NCI-H748 treated with DMSO at 0.1 percent for 48 hours (cell line): ENCODE measurements at places on chromosomes 4 and X.

DNA sequence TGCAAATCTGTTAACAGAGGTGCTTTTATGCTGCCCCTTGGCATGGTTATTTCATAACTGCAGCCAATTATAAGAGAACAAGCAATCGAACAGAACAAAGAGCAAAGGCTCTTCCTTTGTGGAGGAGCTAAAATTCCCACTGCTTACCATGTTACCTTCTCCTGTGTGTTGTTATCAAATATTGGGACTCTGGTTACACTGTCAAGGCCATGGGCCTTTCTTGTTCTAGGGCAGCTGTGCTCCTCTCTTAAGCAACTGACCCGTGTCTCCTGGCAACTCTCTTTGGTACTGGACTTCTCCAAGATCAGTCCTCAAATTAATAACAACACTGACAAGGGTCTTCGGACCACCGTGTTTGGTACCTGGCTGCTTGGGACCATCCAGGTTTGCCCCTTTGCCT, 12.1 kb upstream of the OPN1LW start:
- DNase-seq: no peak

DNA sequence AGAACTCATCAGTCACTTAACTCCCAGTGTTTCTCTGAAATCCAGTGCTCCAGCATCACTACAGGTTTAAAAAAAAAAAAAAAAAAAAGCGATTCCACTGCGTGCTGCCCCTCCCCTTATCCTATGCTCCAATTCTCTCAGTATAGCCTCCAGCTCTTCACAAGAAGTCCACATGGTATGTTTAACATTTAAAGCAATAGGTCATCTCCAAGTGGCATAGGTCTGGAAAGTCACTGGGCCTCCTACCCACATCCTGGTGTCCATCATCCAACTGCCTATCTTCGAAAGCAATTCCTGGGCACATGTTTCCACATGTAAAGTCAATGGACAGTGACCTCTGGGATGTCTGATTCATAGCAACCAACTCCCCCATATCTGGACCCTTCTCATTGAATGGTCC, 66.5 kb upstream of the MAP3K15 start:
- DNase-seq: no peak

DNA sequence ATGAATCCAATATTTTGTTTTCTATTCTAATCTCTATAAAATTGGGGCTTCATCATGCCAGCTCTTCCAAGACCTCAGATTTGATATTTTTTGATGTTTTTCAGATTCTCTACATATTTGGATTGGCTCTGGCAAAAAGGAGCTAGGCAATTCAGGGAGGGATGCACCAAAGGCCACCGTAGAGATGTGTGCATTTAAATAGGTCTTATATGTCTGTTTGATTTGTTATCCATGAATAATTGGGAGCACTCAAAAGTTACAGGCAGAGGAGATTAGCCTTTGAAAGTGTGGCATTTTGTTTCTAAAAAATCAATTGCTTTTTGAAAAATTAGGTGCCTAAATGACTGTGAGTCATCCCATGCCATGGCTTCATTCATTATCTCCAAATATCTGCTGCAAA, 147.1 kb upstream of the RPS6KA6 start:
- DNase-seq: no peak

GRCh38 chrX:72492499-72492898, 80.1 kb downstream of the HDAC8 start:
- no peak for DNase-seq

- DNase-seq: peak; percentile 60
These were observed 492.9 kb downstream of the INPP4B start for GRCh38 chr4:142353149-142353738.
